ENCODE measurements at places on chromosomes 1 and 21.

DNA sequence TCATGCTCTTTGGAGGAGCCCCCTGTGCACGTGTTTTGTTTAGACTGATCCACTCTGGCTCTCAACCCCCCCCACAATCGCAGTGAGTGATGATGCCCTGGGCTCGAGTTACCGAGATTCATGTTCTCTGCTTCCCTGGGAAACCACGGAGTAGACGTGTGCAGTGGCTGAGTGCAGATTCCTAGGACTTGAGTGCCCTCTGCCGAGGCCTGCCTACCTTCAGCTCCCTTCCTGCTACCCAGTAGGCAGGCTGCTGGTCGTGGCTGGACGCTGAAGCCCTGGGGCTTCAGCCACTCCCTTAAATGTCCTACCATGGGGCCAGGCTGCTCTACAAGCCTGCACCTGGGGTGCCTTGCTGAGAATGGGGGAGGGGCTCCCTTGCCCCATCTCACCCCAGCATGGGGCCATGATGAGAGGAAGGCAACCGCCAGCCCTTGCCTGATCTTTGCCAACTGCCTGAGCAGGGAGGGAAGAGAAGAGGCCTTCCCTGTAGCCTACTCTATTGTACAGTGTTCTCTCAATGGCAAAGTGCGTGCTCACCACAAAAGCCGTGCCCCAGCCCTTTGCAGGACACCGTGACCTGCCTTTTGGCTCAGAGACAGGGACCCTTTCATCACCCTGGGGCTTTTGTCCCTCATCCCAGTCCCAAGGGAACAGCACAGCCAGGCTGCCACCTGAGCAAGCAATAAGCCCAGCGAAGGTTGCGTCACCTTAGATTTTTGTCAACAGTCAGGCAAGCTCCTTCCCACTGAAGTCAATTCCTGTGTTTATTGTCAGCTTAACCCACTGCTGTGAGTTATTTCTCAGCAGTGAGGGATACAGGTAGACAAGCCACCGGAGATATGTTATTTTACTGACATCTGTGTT lies 4.1 kb upstream of the GRIK3 start:
- DNase-seq, result peak; percentile 64

DNA sequence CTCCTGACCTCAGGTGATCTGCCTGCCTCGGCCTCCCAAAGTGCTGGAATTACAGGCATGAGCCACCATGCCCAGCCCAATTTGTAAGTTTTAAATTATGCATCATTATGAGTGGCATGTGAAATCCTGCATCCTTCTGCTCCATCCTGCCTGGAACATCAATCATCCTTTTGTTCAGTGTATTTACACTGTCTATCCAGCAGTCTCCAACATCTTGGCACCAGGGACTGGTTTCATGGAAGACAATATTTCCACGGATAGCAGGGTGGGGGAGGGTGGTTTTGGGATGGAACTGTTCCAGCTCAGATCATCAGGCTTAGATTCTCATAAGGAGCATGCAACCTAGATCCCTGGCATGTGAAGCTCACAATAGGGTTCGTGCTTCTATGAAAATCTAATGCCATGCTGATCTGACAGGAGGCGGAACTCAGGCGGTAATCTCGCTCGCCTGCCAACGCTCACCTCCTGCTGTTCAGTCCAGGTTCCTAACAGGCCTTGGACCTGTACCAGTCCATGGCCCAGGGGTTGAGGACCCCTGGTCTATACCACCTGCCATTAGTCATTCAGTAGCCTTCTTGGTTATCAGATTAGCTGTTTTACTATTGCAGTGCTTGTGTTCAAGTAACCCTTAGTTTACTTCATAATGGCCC lies 22.2 kb upstream of the TCEA3 start:
- DNase-seq, result no peak

- no peak for DNase-seq
Observed at GRCh38 chr1:89966656-89967055, 28.3 kb upstream of the ZNF326 start.

- DNase-seq, result no peak
Observed at GRCh38 chr1:7609311-7609994, 161.6 kb upstream of the VAMP3 start.

DNA sequence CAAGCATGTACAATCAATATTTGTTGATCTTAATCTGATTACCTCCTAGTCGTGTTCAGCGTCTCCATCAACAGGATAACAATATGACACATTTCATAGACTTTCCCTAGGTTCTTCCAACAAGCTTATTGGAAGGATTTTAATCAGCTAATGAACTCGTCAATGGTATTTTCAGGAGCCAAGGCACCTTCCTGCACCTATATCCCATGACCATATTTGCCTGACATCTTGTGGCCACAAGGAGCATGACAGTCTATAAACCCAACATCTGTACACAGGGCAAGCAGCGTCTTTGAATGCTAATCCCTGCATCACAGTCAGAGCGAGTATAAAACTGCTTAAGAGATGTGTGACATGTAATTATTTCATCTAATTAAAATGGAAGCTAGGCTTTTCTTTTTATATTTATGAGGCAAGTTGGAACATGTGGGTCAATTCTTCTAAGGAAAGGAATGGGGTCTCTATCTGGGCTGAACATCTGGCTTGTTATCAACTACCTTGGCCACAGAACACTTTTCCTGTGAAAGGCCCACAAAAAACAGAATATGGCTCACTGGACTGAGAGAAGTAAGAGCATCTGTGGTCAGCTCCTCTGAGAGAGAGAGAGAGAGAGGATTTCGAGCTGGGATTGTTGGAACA lies 388.8 kb downstream of the NTNG1 start:
- no peak for DNase-seq

GRCh38 chr21:21297211-21297610 lies 299.0 kb downstream of the NCAM2 start:
- no peak for DNase-seq

GRCh38 chr21:46187814-46188213 lies 3.6 kb upstream of the SPATC1L start:
- DNase-seq, result no peak

- DNase-seq, result no peak
Observed at GRCh38 chr1:5623399-5623798, 368.8 kb downstream of the NPHP4 start.

- DNase-seq, result no peak
Observed at GRCh38 chr1:243488459-243489157, 232.8 kb downstream of the SDCCAG8 start.

- DNase-seq, result no peak
Observed at GRCh38 chr21:29640080-29640508, 299.7 kb downstream of the GRIK1 start.

DNA sequence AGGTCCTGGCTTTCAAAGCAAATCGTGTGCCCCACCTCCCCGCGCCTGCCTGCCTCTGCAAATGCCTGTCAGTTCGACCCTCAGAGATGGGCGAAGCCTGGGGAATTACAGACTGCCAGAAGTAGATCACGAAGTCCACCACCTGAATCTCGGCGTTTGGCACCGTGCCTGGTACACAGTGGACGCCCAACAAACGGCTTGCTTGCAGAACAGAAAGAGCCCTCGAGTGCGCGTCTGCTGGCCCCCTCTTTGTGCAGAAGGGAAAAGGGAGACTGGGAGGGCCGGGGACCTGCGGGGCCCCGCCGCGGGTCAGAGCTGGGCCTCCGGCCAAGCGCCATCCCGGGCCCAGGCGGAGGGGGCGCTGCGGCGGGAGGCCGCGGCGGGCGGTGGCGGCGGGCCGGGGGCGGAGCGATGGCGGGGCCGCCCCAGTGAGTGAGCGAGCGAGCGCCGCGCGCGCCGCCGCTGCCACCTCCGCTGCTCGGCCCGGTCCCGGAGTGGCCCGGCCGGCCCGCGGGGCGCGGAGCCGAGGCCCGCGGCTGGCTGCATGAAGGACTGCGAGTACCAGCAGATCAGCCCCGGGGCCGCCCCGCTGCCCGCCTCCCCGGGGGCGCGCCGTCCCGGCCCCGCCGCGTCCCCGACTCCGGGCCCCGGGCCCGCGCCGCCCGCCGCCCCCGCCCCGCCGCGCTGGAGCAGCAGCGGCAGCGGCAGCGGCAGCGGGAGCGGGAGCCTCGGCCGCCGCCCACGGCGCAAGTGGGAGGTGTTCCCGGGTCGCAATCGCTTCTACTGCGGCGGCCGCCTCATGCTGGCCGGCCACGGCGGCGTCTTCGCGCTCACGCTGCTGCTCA lies at the start of gene ZDHHC18:
TSS of gene ZDHHC18 (plus strand) at position 428 of the 845 bp plus-strand sequence. CDS start at position 545, 117 bp downstream.
- DNase-seq, result peak; percentile 60

GRCh38 chr1:57966751-57967406 lies 543.0 kb upstream of the DAB1 start:
- DNase-seq, result no peak

DNA sequence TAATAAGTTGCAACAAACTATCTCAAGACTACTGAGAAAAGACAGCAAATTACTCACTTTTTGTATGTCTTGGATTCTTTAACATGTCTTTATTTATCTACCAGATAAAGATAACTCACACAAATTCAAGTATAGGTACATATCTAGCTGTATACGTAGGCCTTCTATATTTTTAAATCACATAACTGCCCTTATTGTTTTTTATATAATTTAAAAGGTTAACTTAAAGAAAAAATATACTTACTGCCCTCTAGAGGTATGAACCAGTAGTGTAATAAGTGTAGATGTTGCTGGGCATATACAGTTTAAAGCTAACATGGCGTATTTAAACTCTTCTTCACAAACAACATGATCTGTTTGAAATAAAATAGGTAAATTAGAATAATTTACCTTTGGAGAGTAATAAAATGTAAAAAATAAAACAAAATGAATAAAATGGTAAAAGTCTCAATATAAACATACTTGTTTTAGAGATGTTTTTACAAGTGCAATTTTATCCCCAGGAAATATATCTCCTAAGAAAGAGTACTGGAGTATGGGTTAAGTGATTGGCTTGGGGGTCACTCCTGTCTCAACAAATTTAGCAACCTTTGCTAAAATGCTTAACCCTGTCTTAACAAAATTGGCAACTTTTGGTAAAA lies 235.2 kb downstream of the KCNT2 start:
- DNase-seq, result no peak

DNA sequence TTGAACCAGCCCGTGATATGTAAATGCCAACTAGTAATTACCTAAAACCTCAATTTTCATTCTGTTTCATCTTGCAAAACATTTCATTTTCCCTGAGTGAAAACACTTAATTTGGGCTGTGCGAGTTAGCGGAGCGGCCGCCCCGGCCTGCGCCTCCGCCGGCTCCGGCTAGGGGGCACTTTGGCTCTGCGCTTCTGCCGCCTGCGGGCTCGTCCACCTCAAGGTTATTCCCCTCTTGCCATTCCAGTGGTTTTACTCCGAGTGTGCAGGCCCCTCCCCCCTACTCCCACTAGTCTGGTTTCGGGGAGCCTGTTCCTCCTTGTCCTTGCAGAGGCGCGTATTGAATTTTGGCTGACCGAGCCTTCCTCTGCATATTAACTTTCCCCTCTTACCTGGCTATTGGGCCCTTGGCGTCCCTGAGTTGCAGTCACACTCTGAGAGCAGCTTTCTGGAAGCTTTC lies 55.6 kb downstream of the PEX14 start:
- DNase-seq, result no peak

- no peak for DNase-seq
Observed at GRCh38 chr1:52041551-52042185, 8.1 kb upstream of the KTI12 start.

DNA sequence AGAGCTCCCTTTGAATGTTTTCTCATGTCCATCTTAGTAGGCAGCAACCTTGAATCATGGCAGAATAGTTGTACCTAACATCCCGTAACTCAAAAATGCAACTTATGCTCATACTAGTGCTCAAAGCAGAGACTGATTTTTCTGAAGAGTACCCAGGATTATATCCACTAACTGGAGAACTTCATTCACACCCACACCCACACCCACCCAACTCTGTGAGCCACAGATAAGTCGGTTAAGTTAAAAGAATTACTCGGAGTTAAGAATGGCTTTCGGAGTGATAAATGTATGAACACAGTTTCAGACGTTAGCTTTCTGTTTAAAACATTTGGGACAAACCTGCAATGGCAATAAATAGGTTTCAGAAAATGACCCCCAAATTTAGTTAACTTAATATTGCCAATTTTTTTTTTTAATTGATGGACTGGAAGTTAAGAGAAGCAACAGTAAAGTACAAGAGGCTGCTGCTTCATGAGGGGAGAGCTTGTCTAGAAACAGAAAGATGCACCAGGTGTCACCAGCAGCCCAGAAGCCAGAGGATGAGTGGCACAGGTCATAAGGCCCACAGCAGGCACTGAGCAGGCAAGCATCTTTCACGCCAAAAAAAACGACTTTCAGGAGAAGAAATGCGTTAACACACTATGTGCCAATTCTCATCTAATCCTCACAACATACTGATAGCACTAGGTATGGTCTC lies 48.4 kb upstream of the C1orf198 start:
- DNase-seq, result no peak

DNA sequence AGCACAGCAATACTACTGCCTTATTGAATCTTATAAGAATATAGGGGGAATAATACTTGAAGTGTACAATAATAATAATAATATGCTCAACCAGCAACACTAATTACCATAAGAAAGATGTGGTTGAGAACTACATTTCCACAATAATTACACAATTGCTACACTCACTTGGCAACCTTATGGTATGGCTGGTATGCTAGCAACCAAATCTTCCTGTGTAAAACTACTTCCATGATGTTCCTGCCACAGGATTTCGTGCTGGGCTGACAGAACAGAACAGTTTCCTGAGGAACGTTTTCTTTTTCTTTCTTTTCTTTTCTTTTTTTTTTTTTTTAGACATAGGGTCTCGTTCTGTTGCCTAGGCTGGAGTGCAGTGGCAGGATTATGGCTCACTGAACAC lies 50.6 kb downstream of the KIF26B start:
- no peak for DNase-seq

- no peak for DNase-seq
Observed at GRCh38 chr1:58045094-58045705, 501.3 kb downstream of the OMA1 start.

GRCh38 chr1:65729259-65729658 lies 63.4 kb upstream of the PDE4B start:
- no peak for DNase-seq

DNA sequence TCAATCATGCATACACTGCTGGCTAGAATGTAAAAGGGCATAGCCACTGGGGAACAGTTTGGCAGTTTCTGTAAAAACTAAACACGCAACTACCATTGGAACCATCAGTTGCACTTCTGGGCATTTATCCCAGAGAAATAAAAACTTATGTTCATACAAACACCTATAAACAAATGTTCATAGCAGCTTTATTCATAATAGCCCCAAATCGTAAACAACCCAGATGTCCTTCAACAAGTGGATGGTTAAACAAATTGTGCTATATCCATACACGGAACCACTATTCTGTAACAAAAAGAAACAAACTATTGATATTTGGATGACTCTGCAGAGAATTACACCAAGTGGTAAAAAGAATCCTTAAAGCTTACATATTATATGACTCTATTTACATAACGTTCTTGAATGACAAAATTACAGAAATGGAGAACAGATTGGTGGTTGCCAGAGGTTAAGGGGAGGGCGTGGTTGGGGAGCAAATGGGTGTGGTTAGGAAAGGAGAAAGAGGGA lies 22.8 kb downstream of the LACTBL1 start:
- DNase-seq, result no peak

- no peak for DNase-seq
Observed at GRCh38 chr1:183303323-183303645, 114.9 kb downstream of the NMNAT2 start.

All from hypothalamus (tissue), 51 donors.